Bronchial smooth muscle cell (primary cell): ENCODE measurements at places on chromosomes 16 and 17. TPM values are rescaled to one million over a fixed set of nuclear protein-coding genes. Genes with fewer than 3 reads are reported as not detected.

Gene TTYH2
- 5.2 and 5.7 TPM in 2 replicates for total RNA-seq

Gene ODAD4
- 0.26 and 1.1 TPM in 2 replicates for total RNA-seq

Gene CALCOCO2
- total RNA-seq, result 42.1 and 49.6 TPM in 2 replicates

Gene CCL1
- not detected in 2 replicates for total RNA-seq

Gene CDH15
- total RNA-seq, result 0.17 and 0.32 TPM in 2 replicates

Gene TMC6
- total RNA-seq, result 0.47 and 1.5 TPM in 2 replicates

Gene ZNF830
- total RNA-seq, result 15.3 and 19.8 TPM in 2 replicates

Gene HS3ST6
- total RNA-seq, result not detected in 2 replicates

Gene PRR15L
- total RNA-seq, result not detected in 2 replicates

Gene KRTAP17-1
- not detected in 2 replicates for total RNA-seq

Gene RAI1
- total RNA-seq, result 3.9 and 4.3 TPM in 2 replicates

Gene PSMC3IP
- total RNA-seq, result 2.1 and 2.4 TPM in 2 replicates

Gene NECAB2
- total RNA-seq, result under 0.01 TPM in 1 of 2 replicates, not detected in the other

Gene PSMD11
- 62.3 and 67.5 TPM in 2 replicates for total RNA-seq

Gene KIAA0513
- 26.3 and 48.2 TPM in 2 replicates for total RNA-seq

Gene CDH8
- not detected in 2 replicates for total RNA-seq

Gene C16orf89
- 2.5 TPM in 1 of 2 replicates, not detected in the other for total RNA-seq

Gene CD79B
- 0.09 and 0.16 TPM in 2 replicates for total RNA-seq

Gene SMIM5
- total RNA-seq, result not detected in 2 replicates

Gene CNOT1
- total RNA-seq, result 106 and 121 TPM in 2 replicates

Gene CD300C
- total RNA-seq, result not detected in 2 replicates

Gene RAB37
- total RNA-seq, result 0.16 and 0.60 TPM in 2 replicates

Gene C1QTNF8
- total RNA-seq, result not detected in 2 replicates

Gene G6PC1
- total RNA-seq, result 0.16 TPM in 1 of 2 replicates, not detected in the other

Gene KRT33B
- not detected in 2 replicates for total RNA-seq

Gene PYCARD
- total RNA-seq, result 105 and 171 TPM in 2 replicates

Gene ULK2
- total RNA-seq, result 26.6 and 68.1 TPM in 2 replicates

Gene SLC16A11
- 0.16 and 0.26 TPM in 2 replicates for total RNA-seq

Gene KCNG4
- under 0.01 TPM in 1 of 2 replicates, not detected in the other for total RNA-seq

Gene HSD17B2
- total RNA-seq, result 0.09 and 0.16 TPM in 2 replicates

Gene EFCAB13
- 5.8 and 11.1 TPM in 2 replicates for total RNA-seq

Gene DLX4
- not detected in 2 replicates for total RNA-seq

Gene ARHGAP44
- 0.95 and 1.0 TPM in 2 replicates for total RNA-seq

Gene CCL7
- not detected in 2 replicates for total RNA-seq
